Endothelial cell (in vitro differentiated cells): ENCODE measurements at places on chromosomes 3 and 15.

DNA sequence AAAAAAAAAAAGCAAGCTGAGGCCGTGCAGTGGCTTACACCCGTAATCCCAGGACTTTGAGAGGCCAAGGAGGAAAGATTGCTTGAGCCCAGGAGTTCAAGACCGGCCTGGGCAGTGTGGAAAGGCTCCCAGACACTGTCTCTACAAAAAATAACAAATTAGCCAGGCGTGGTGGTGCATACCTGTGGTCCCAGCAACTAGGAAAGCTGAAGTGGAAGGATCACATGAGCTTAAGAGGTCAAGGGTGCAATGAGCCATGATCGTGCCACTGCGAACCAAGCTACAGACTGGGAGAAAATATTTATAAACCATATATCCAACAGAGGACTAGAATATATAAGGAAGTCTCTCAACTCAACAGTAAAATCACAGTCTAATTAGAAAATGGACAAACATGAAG is 10.0 kb downstream of the KLHDC8B start:
- DNase-seq: no peak

GRCh38 chr3:107884719-107885460 is 205.9 kb downstream of the CD47 start:
- DNase-seq: no peak

- no peak for DNase-seq
Measured at GRCh38 chr3:46141813-46142212, 66.3 kb downstream of the CCR1 start.

- DNase-seq: no peak
Measured at GRCh38 chr3:104438706-104439105, 928.0 kb upstream of the ALCAM start.

GRCh38 chr3:72289692-72290071 is 504.7 kb upstream of the PROK2 start:
- DNase-seq: no peak

- DNase-seq: no peak
Measured at GRCh38 chr15:88628018-88628654, 7.0 kb downstream of the AEN start.

DNA sequence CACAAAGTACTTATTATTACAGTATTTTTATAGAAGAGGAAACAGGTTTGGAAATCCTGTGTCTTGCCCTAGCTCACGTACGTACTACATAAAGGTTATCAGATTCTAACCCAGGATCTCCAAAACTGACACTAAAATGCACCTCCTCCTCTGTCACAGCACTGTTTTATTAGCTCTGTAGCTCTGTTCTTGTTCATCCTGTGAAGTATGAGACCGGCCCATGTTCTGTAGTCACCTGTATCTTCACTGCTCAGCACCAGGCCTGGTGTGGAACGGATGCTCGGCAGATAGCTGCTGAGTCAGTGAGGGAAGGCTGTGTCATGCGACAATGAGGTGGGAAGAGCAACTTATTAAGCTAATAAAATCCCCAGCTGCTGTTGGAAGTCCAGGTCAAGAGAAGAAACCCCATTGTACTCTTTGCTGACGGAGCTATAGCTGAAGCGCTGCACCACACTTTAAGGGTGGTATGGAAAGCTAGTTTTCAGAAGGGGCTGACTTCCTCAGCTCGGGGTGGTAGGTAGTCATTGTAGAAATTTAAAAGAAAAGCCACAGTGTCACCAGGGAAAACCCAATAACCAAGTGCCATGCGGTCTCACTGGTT is 22.8 kb downstream of the BCL2A1 start:
- DNase-seq: no peak

DNA sequence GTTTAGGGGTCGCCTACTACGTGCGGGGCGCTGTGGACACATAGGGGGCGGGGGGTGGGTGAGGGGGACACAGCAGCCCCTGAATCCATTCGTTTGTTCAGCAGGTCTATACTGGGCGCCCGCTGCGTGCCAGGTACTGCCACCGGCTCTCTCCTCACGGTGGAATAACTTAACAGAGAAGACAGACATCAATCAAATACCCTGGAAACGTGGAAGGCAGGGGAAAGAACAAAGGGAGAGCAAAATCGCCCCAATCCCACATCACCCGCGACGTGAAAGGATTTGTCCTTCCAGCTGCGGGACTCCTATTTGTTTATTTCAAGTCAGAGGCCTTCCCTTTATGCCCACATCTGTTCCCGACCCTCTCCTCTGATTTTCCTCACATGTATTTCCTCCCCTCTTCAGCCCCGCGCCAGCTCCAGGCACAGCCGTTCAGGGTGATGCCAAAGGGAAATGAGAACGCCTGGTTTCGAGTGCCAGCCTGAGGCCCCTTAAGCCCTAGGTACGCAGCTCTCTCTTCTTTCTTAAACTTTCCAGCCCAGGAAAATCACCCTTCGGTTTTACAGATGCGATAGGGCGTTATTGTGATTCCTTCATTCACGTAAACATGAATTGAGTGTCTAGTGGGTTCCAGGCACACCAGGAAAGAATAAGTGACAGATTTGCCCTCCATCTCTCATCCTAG is 726 bp upstream of the PROK2 start:
- DNase-seq: no peak

- DNase-seq: no peak
Measured at GRCh38 chr15:90105521-90105920, 3.3 kb upstream of the IDH2 start.
